ENCODE measurements at places on chromosomes 7 and 10.

DNA sequence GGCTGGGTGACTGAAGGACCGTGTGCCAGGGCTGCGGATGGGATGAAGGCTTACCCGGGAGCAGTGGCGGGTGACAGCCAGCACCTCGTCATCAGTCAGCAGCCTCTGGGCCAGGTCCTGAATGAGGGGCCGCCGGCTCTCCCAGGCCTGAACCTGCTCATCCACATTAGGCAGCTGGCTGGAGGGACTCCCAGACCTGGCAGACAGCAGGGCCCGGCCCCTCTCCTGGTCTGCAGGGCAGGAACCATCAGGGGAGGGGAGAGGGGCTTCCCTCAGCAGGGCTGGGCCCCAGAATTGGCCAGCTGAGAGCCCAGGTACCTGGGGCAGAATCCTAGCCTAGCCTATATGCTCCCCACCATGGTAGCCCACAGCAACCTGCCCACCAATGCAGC lies 15.4 kb downstream of the PDZD7 start:
- DNase-seq = no peak

DNA sequence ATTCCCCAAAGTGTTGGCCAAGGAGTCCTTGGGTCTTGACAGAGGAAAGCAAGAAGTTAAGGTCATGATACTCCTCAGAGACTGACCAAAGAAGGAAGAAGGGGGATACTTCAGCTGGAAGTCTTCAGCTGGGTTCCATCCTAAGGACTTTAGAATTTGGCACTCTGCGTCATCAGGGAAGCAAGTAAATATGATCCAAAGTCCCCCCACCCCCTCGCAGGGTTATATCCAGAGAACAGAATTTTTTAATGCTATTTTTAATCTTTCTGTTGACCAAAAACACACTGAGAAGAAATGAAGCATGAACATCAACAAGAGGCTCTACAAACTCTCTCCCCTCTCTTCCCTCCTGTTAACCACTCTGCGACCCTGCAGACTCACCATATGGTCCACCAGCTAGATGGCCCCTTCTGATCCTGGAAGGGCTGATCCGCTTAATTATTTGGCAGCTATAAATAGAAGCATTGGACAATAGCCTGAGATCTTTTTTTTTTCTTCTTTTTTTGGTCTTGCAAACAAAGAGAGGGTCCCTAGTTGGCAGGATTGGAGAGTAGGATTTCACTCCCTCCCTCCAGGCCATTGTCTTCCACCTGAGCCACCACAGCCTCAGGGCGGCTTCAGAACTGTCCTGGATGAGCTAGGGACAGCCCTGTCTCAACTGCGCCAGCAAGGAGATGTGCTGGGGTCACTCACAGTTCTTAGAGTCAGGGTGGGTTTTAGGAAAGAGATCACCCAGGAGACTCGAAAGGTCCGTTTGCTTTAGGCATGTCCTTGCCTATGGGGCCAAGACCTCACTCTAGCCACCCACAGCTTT lies 196.0 kb downstream of the KCNMA1 start:
- DNase-seq = no peak

- DNase-seq = no peak
Observed at GRCh38 chr7:70726951-70727378, 405.0 kb upstream of the GALNT17 start.

- no peak for DNase-seq
Observed at GRCh38 chr7:117875566-117875965, 2.3 kb upstream of the CTTNBP2 start.

- DNase-seq = no peak
Observed at GRCh38 chr10:48803801-48804584, 119.3 kb downstream of the WDFY4 start.

DNA sequence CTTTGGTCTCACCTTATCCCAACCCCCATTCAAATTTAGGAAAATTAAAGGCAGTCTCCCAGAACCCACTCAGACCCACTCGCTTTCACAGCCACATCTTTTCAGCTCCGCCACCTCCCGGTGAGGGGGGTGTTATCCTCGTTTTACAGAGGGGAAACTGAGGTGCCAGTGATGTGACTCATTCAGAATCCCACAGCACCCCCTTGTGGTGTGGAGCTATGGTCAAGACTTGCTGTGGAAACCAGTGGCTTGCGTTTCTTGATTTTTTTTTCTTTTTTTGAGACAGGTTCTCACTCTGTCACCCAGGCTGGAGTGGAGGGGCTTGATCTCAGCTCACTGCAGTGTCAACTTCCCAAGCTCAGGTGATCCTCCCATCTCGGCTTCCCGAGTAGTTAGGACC lies 27.6 kb downstream of the SLC35G1 start:
- peak; percentile 20 for DNase-seq

DNA sequence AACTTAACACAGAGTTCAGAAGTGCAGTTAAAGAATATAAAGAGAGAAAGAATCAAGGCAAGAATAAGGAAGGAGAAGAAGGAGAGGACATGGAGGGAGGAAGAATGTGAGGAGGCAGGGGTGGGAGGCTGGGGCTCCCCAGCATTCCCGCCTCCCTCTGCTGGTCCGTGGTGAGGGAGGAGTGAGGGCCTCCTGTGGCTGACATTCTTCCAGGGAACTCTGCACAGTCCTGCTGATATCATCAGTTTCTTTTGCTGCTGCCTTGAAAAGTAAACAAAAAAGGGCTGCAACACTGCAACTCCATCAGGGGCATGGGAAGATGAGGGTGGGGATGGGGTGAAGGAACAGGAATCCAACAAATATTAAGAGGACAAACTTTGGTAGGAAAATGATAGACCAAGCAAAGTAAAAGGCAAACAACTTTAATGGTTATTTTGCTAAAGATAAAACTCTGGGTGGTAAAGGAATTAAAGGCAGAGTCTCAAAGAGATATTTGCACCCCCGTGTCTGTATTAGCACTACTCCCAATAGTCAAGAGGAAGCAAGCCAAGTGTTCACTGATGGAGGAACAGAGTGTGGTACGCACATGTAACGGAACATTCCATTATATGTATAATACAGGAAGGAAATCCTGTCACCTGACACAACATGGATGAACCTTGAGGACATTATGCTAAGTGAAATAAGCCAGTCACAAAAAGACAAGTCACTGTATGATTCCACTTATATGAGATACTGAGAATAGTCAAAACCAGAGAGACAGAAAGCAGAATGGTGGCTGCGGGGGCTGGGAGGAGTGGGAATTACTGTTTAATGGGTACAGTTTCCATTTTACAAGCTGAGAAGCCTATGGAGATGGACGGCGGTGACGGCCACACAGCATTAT lies 8.0 kb upstream of the SPOCK2 start:
- no peak for DNase-seq

GRCh38 chr7:30473903-30474302 lies 4.7 kb downstream of the NOD1 start:
- no peak for DNase-seq

GRCh38 chr10:130559547-130559880 lies 423.3 kb downstream of the GLRX3 start:
- DNase-seq = no peak

GRCh38 chr10:3807928-3808496 lies 23.0 kb upstream of the KLF6 start:
- DNase-seq = no peak

- no peak for DNase-seq
Observed at GRCh38 chr10:102463983-102464382, 12.6 kb upstream of the C10orf95 start.

GRCh38 chr10:3162533-3162932 lies 10.0 kb downstream of the PITRM1 start:
- no peak for DNase-seq

DNA sequence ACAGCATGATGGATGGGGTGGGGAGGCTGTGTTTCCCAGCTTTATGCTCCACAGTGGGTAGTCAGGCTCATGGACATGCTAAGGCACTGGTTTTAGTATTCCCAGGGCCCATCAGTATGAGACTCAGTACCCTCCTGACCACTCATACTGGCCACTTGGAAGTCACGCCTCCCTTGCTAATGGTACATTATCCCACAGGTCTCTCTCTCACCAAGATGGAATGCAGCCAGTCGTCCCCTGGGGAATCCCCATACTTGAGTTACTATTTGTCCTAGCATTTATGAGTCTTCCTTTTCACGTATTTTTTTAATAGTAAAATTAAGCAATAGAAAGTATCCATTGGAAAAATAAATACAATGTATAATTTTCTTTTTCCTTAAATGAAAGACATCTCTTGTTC lies 80.6 kb upstream of the TBX20 start:
- no peak for DNase-seq

GRCh38 chr10:48551861-48552591 lies 52.8 kb downstream of the ARHGAP22 start:
- no peak for DNase-seq

- DNase-seq = no peak
Observed at GRCh38 chr10:12937527-12937926, 64.0 kb downstream of the CCDC3 start.

DNA sequence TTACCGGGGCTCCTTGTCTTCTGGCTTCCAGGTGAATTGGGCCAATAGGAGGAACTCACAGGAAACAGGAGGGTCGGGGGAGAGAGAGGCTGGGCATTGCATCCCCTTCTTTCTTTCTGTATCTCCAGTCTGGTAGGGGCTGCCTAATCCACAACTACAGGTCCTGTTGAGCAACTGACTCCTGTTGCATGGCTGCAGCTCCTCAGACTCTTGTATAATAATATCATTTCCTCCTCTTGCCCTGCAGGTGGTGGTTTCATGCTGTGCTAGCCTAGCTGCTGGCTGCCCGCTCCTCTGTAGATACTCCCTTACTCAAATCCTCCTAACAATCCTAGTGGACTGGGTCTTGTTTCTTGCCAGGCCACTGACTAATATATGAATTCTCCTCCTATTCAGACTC lies 276.5 kb upstream of the SMIM30 start:
- no peak for DNase-seq

DNA sequence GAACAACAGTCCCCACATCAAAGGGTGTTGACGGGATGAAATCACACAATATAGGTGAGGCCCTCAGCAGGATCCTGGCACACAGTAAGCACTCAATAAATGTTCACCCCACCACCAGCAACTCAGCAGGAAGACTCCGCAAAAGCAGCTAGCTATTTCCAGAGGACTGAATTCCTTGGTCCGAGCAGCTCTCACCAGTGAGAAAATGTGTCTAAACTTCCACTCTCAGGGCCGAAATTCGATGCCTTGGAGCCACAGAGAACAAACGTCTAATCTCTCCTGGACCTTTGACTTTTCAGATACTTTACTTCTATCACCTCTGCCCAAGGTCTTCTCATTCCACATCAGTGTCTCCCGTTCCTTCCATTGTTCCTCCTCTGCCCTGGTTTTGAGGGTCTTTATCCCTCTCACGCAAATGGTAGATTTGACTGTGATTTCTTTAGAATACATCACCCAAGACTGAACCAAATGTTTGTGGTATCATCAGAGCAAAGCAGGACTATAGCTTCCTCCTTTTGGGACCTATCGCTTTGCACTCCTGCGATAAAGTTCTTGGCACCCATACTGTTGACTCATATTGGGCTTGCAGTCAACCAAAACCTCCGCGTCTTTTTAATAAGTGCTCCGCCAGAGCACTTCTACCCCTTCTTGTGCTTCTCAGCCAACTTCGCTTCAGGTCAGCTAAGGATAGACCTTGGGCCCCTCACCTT lies 903 bp upstream of the NT5C2 start:
- DNase-seq = no peak

DNA sequence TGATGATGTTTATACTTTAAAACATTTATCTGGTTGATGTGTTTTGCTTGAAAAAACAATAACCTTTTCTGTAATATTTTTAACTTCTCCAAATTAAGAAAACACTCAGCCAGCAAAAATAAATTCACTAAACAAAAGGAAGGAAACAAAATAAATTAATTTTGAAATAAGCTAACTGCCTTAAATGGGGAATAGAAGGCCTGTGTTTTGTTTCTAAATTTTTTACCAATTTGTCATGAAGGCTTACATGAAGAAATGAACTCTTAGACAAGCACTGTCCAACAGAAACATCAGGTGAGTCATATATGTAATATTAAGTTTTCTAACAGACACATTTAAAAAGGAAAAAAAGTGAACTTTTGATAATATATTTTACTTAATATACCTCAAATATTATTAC lies 68.5 kb downstream of the LRRN3 start:
- no peak for DNase-seq

GRCh38 chr7:99106411-99106810 lies 37.5 kb downstream of the SMURF1 start:
- DNase-seq = no peak

DNA sequence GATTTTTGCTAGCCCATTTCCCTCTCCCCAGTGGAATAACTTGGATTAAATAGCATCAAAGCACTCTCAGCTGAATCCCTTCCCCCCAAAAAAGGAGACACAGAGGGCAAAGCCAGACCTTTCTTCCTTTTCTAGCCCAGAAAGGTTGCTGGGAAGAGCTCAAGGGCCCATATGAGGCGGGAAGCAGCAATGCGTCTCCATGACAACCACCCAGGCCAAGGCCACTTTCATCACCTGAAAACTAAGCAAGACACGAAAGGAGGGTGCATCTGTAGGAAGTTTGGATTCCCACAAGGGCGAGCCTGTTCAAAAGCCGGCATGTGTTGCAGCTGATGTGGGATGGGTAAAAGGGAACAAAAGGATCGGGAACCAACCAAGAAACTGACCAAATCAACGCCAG lies 229.1 kb downstream of the PLXNA4 start:
- no peak for DNase-seq

DNA sequence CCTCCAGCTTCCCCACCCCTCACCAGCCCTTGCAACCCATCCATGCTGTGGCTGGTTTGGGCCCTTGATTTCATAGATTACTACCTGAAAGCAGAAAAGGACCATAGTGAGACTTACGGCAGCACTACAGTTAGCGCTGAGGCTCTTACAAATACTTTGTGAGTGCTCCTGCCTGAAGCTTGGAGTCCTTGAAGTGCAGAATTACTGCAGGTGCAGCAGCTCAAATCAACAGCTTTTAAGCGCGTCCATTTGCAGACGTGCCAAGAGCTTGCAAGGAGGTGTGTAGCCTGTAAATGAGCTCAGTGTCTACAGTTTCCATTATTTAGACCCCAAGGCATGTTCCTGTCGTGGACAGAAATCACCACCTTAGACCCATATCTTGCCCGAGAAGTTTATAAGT lies 103.0 kb downstream of the CELF2 start:
- no peak for DNase-seq

DNA sequence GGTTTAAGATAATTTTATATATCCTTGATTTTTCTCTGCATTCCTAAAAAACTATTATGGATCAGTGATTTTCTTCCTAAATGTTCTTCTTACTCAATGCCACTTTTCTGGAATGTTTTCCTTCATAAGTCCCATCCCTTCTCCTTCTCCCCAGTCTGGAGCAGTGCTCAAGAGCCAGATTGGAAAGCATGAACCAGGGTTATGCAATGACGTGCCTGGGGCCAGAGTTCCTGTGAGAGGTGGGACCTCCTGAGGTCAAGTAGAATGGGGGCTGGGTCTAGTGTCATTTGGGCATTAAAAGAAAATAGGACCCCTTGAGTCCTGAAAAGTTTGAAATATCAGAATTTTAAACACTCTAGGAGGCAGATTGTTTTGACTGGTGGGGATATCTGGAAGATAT lies 132.0 kb upstream of the NPY start:
- no peak for DNase-seq

All from pancreas (tissue), 10 donors.